WTC11 (cell line): ENCODE measurements at places on chromosomes 16 and 17.
A peak's percentile ranks its signal among the peaks of the same experiment; 100 is the strongest.

DNA sequence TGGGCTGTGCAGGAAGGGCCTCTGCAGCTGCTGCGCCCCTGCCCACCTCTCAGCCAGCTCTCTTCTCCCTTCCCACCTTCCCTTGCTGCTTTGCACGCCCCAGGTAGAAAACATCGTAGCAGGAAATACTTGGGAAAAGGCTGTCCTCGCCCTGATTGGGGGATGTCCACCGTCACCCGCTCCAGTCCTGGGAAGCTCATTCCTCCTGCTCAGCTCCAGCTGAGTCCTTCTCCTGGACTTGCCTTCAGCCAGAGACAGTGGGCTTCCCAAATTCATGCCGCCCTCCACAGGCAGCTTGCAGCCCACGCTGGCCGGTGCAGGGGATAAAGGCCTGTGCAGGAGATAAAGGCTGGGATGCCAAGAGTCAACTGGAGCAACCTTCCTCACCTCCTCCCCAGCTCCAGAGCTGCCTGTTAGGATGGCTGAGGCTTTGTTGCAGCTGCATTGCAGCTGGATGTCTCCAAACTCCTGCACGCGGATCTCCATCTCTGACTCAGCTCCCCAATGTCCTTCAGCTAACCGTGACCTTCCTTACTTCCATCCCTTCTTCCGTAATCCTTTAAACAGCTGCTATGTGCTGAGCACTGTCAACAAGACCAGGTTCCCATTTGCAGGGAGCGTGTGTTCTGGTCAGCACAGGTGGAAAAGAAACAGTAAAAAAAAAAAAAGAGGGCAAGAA lies 402.0 kb upstream of the TNRC6C start:
- no peak for DNase-seq

DNA sequence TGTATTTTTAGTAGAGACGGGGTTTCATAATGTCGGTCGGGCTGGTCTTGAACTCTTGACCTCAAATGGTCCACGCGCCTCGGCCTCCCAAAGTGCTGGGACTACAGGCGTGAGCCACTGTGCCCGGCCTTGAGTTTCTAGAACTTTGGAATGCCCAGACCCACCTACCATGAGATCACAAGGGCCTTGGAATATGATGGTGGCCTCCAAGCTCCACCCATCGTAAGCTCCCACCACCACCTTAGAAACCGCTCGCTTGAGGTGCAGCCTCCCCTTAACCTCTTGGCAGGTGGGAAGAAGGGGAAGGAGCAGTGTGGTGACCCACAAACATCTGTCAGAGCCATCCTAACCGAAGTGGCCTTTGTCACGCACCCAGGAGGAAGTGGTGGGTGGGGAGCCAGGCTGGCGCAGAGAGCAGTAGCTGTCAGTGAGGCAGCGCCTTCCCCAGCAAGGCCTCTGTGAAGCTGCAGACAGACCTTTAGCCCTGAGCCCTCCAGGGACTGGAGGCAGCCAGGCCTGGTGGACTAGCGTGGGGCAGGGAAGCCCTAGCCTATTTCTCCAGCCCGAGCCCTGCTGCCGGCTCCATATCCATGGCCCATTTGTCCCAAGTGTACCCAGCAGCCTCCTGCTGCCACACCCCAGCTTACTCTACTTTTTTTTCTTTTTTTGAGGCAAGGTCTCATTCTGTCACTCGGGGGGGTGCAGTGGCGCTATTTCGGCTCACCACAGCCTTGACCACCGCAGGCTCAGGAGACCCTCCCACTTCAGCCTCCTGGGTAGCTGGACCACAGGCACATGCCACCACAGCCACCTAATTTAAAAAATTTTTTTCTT lies 13.1 kb upstream of the SEPHS2 start:
- no peak for DNase-seq

- no peak for DNase-seq
Measured at GRCh38 chr17:78715000-78715771, 66.9 kb downstream of the CYTH1 start.

GRCh38 chr16:85104147-85104546 lies 8.1 kb downstream of the CIBAR2 start:
- DNase-seq, result no peak

GRCh38 chr16:66275775-66276428 lies 90.6 kb upstream of the CDH5 start:
- peak; percentile 69 for DNase-seq

DNA sequence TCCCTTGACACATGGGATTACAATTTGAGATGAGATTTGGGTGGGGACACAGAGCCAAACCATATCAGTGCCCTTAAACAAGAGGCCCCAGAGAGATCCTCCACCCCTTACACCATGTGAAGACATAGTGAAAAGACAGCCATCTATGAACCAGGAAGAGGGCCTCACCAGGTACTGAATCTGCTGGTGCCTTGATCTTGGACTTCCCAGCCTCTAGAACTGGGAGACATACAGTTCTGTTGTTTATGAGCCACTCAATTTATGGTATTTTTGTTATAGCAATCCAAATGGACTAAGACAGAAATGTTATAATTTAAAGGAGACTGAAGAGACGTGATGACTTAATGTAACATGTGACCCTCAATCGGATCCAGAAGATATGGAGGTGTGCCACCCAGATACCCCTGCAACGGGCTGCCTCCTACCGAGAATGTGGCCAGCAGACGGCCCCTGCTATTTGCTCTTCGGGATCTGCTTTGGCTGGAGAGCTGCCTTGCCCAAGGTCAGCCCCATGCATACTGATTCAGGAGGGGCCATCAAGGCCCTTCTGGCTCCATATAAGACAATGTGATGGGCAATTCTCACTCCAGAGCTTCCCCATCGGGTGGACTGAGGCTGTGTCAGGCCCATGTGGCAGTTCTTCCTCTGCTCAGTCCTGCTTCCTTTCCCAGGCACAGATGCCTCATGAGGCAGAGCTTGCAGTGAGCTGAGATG lies 80.6 kb downstream of the NETO2 start:
- DNase-seq, result no peak

- DNase-seq, result no peak
Measured at GRCh38 chr17:77489893-77490255, 349.1 kb downstream of the SEC14L1 start.

GRCh38 chr17:47871048-47871447 lies 20.1 kb upstream of the SP6 start:
- DNase-seq, result no peak

DNA sequence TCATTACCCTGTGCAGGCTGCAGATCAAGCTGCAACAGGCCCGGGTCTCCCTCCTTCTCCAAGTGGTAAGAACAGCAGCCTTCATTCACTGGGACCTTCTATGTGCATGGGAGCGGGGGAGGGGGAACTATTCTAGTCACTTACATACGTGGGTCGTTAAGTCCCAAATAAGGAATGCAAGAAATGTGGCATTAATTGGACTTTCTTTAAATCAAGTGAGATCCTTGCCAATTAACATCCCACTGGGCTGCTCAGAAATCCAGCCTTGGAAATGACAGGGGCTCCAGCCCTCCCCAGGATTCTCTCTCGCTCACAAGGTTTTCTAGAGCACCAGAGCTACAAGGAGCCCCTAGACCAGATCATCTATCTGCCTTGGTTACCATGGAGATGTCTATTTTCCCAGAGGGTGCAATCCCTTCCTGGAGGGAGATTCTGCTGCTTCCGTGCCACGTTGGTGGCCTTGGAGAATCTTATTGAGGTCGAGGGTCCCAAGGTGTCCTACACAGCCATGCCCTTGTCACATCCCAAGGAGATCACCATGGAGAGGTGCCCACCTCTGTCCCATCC lies 5.2 kb upstream of the EIF1 start:
- DNase-seq, result no peak

- no peak for DNase-seq
Measured at GRCh38 chr17:40374821-40375498, 10.4 kb upstream of the GJD3 start.

DNA sequence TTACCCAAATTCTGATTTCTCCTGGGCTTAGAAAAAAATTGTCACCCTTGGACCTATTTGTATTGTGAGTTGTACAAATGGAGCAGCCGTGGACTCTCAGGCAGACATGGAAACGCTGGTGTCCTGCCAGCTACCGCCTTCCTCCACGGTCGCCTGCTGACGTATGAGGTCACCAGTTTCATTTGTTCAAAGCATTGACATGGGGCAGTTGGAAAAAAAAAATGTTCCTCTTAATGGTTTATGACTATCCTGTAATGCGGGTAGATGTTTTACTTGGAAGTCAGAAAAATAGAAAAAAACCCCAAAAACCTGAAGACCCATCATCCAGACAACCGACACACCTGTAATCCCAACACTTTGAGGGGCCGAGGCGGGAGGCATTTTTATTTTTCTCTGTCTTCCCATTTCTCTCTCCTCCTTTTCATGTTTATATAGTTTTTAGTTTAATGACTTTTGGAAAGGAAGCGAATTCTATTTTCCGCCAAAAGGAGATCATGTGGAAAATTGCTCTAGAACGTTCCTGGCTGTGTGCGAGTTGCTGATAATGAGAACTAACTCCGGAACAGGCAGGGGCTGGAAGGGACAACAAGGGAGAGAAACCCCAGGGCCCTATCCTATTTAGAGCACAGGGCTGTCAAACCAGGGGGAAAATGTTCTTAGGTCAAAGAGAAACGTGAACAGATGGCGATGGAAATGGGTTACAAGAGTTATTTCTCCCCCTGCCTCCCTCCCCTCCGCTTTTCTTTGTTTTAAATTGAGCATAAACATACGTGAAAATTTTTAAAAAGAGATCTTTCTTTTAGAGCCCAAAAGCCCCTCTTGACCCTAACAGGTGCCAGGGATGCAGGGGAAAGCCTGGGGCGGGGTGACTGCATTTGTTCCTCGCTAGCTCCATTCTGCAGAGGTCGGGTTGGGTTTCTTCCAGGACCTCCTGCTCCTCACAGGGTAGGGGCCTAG lies 13.7 kb downstream of the DNAH17 start:
- DNase-seq, result no peak

GRCh38 chr17:12773153-12773552 lies 16.1 kb upstream of the ARHGAP44 start:
- no peak for DNase-seq

GRCh38 chr16:64412578-64413280 lies 709.1 kb downstream of the CDH11 start:
- DNase-seq, result no peak

DNA sequence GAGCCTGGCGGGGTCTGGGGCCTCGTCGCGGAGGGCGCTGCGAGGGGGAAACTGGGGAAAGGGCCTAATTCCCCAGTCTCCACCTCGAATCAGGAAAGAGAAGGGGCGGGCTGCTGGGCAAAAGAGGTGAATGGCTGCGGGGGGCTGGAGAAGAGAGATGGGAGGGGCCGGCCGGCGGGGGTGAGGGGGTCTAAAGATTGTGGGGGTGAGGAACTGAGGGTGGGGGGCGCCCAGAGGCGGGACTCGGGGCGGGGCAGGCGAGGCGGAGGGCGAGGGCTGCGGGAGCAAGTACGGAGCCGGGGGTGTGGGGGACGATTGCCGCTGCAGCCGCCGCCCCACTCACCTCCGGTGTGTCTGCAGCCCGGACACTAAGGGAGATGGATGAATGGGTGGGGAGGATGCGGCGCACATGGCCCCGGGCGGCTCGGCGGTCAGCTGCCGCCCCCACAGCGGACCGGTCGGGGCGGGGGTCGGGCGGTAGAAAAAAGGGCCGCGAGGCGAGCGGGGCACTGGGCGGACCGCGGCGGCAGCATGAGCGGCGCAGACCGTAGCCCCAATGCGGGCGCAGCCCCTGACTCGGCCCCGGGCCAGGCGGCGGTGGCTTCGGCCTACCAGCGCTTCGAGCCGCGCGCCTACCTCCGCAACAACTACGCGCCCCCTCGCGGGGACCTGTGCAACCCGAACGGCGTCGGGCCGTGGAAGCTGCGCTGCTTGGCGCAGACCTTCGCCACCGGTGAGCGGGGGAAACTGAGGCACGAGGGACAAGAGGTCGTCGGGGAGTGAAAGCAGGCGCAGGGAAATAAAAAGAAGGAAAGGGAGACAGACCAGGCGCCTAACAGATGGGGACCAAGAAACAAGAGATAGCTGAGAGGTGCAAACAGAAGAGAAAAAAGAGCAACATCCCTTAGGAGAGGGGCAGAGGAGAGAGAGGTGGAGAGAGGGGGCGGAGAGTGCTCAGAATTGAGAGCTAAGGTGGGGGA lies at the start of gene PNMT:
PNMT (plus strand) TSS at position 509 of the 980 bp plus-strand sequence; CDS start at position 532, 23 bp downstream.
- peak; percentile 83 for DNase-seq

GRCh38 chr16:74034200-74034599 lies 262.4 kb upstream of the PSMD7 start:
- DNase-seq, result no peak

GRCh38 chr17:16980813-16981731 lies 9.2 kb upstream of the TNFRSF13B start:
- no peak for DNase-seq

- DNase-seq, result no peak
Measured at GRCh38 chr16:30768583-30769181, 6.6 kb downstream of the RNF40 start.

DNA sequence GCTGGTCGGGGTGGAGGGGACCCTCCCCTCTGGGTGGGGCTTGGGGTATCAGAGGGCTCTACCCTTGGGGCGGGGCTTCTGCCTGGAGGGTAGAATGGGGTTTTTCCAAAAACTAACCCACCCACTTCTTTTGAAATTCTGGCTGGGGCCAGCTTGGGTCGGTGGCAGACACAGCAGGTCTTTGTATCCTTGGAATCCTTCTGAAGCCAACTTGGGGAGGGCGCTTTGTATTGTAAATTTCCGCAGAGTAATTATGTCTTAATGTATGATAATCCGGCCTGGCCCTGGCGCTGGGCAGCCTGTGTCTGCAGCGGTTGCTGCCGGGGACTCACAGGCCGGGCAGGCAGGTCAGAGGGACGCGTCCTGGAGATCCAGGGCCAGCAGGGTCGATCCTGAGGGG lies 33.9 kb upstream of the GSE1 start:
- DNase-seq, result peak; percentile 78

DNA sequence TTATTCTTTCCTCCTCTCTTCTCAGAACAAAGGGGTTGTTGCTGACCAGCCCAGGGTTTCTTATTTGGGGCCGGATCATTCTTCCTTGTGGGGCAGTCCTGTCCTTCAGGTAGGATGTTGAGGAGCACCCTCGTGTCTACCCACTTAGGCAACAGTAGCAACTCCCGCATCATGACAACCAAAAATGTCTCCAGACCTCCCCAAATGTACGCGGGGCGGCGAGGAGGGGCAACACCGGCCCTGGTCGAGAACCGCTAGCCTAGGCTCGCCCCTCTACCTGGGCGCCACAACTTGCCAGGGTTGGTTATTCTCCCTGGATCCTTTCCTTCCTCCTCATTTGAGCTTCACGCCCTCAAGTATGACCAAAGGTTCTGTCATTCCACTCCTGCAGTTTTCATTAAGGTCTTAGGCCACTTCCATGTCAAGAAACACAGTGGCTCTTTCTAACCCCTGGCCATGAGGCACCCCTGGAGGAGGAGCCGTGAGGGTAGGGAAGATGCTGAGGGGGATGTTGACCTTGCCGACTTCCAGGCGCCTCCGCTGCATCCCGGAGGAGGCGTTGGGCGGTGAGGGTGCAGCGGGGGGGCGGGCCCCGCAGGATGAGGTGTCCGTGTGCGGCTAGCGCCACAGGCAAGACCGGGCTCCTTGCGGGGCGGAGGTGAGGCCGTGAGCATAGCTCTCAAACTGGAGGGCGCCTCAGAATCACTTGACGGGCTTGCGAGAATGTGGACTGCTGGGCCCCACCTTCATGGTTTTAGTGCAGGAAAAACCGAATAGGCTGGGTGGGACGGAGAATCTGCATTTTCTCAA lies 712 bp upstream of the SPECC1 start:
- DNase-seq, result peak; percentile 54

DNA sequence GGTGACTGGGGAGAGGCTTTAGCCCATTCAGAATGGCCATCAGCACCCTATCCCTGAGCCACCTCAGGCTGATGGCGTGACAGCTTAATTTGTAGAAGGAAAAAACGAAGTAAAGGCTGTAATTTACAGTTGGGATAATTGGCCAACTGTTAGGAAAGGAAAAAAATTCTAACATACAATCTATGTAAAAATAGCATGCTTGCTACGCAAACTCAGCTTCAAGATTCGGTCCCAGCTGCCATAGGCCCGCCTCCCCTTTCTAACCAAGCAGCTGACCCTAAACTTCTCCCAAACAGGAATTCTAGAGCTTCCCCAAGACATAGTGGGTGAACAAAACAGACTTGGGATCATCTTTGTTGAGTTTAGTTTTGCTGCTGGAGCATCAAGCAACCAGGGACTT lies 4.9 kb downstream of the SEZ6 start:
- no peak for DNase-seq
